Endodermal cell (in vitro differentiated cells): ENCODE measurements at places on chromosomes 5 and 9.

GRCh38 chr5:181182651-181183050 is 22.3 kb downstream of the TRIM7 start:
- DNase-seq: no peak

GRCh38 chr9:69076550-69076949 is 41.0 kb downstream of the FXN start:
- no peak for DNase-seq

DNA sequence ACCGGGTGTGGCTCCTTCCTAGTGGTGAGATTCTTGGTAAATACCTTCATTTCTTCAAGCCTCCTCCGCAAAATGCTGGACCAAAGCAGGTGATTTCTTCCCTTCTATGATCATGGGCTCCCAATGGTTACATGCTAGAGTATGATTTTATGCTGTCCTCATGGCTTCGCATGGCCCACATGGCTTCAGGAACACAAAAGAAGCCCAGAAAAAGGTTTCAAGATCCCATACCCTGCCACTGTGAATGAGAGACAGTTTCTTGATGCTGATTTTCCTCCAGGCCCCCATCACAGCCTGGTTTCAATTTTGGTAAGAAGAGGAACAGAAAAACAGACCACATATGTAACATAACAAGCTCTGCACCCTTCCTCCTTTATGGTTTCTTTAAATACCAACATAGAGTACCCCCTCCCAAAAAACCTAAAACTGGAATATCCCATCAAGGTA is 2.4 kb upstream of the RXFP3 start:
- no peak for DNase-seq

DNA sequence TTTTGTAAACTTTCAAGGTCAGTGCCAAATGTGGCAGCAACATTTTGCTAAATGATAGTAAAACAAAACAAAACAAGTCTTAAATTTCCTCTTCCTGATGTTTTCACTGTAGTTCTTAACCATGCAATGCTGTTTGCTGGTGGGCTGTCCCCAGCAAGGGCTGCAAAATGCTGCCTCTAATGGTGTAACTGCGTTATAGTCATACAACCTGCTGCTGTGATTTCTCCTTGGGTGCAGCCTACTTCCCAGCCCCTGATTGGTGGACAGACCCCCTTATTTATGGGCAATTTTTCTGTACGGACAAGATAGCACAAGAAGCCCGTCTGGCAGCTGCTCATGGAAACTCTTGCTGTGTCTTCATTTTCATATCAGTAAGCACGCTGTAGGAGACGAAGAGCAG is 26.6 kb upstream of the PIP5K1B start:
- DNase-seq: peak; percentile 74

- no peak for DNase-seq
Measured at GRCh38 chr9:132639322-132639721, 30.5 kb downstream of the DDX31 start.

DNA sequence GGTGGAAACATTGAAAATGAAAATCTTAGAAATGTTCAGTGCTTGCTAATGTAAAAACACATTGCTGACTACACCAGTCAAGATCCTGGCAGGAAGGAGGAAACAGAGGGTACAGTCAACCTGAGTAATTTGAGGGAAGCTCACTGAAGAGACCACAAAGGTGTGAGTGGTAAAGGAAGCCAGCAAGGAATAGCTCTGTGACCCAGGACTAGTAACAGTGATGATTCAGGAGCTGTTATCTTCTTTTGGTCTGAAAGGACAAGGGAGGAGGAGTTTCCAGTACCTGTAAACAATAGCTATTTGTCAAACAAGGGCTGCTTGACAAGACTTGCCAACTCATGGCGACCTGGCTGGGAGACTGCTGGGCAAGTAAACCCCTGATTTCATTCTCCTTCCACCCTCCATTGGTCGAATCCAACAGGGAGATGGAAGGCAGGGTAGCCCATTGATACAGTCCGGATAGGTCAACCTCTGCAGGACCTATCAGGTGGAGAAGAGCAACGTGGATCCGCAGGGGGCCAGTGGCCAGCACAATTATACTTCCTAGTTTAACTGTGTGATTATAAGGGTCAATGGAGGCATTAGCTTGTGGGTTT is 68.1 kb downstream of the MAMDC2 start:
- peak; percentile 66 for DNase-seq

DNA sequence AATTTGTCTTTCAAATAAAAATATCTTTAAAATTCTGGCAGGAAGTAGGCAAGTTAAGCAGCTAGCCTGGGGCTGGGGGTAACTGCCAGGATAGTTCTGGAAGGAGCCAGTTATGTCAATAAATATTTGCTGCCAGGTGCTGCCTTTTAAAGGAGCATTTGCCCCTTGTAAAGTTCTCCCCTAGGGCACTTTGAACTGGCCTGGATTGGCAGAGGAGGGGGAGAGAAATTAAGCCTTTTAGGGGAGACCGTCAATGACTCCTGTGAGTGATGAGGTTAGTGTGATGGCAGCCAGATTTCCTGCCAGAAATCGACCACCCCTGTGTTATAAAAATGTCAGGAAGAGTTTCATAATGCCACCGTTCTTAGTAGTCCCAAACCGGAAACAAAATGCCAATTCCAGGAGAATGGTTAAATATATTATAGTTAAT is 89.8 kb upstream of the ELL2 start:
- DNase-seq: no peak

- DNase-seq: no peak
Measured at GRCh38 chr5:142671266-142671665, 14.6 kb downstream of the FGF1 start.

DNA sequence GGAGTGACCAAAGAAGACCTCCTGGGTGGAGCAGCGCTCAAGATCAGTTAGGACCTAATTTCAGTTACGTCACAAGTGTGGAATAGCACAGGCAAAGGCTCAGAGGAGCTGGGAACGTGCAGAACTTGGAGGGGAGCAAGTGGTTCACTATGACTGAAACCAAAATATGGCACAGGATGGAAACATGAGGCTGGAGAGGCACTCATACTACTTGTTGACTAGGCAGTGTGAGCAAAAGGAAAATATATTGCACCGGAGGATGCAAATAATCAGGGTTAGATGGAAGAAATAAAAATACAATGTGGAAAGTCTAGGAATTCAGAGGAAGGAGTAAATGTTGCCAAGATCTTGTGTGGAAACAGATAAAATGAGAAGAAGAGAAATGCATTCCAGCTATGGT is 148.3 kb downstream of the DCP2 start:
- DNase-seq: no peak

DNA sequence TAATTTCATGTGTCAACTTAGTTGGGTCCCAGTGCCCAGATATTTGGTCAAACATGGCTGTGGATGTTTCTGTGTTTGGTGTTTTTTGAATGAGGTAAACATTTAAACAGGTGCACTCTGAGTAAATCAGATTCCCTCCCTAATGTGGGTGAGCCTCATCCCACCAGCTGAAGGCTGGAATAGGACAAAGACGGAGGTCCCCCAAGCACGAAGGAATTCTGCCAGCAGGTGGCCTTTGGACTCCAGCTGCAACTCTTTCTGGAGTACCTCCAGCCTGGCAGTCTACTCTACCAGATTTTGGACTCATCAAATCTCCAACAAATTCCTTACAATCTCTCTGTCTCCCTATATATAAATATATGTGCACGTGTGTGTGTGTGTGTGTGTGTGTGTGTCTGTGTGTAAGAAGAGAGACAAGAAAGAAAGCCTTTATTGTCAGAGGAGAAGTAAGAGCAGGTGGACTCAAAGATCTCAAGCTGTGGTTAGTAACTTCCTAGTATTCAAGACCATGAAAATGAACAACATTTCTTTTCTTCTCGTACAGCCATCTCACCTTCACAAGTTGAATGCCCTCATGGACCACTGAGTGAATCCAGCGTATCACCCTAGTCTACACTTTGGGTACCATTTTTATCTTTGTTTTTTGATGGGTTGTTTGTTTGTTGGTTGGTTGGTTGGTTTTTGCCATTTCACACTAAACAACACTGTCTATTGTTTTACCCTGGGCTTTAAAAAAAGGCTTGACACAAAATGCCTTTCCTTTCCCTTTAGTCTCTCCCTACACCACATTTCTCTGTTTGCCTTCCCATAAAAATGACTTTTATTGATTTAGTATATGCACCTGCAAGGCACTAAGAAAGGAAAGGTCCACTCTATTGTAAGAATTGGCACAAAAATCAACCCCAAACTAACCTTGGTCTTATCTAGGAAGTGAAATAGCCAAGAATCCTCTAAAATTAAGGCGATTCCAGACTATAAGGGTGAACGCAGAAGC is 118.7 kb downstream of the TENT4A start:
- no peak for DNase-seq

DNA sequence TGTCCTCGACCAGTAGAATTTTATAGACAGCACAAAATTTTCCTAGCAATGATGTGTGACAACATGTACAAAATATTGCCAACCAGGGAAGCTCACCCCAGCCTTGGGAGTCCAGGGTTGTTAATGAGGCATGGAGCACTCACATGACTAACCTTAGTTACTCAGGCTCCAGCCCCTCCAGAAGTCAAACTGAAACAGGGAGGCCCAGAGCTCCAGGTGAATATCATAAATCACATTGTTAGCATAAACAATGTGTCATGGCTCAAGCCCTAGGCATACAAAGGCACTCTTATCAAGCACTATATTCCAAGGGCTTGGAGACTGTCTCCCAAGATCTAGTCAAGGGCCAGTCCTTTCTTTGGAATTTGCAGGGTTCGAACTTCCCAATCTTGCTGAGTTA is 44.4 kb downstream of the TNFAIP8 start:
- DNase-seq: no peak

- DNase-seq: peak; percentile 51
Measured at GRCh38 chr5:87069974-87070608, 197.6 kb upstream of the RASA1 start.

DNA sequence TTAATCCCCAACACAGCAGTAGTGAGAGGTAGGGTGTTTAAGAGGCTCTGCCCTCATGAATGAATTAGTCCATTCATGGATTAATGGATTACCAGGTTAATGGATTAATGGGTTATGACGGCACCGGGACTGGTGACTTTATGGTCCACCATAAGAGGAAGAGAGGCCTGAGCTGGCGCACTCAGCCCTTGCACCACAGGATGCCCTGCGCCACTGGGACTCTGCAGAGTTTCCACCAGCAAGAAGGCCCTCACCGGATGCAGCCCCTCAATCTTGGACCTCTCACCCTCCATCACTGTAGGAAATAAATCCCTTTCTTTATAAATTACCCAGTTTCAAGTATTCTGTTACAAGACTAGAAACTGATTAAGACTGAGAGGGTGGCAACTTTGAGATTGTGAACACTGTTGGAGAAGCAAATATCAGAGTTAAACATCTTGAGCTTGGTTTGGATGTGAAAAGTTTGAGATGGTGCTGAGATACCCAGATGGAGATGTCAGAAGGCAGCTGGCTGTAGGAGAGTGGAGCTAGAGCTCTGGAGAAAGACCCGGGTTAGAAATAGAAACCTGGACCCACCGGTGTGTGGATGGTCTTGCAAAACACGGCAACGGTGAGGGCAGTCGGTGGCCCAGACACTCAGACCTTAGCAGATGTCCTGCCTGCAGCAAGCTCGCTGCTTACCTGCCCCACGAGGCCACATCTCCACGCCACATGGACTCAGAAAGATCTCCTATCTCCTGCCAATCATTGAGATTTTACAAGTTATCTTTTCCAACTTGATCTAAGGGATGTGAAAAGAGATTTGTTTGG is 98.8 kb downstream of the HSD17B3 start:
- DNase-seq: no peak

GRCh38 chr5:91313757-91314673 is 69.1 kb downstream of the ARRDC3 start:
- peak; percentile 73 for DNase-seq

GRCh38 chr9:94921656-94922055 is 195.2 kb downstream of the AOPEP start:
- peak; percentile 45 for DNase-seq

DNA sequence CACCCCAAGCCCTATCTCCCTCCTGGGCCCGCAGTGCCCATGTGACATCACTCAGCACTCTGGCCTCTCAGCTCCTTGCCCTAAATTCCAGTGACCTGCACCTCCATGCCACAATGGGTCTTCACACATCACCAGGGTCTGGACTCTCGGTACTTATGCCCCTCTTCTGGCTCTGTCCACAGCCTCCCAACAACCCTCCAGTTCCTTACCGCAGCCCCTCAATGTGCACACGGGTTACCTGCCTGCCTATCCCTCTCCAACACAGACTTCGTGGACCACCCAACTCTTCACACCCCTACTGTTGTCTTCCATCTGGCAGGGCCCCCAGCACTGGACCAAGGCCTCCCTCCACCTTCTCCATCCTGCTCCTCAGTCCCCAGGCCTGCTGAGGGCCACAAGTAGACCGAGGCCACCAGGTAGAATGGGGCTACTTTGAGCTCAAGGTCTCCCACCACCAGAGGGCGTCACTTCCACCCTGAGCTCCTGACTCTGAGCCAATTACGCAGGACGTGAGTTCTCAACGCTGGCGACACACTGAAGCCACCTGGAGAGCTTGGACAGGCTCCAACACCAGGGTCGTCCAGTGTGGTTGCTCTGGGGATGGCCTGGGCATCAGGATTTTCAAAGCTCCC is 172.1 kb downstream of the GABBR2 start:
- peak; percentile 83 for DNase-seq

GRCh38 chr9:72950875-72951442 is 1.9 kb downstream of the ALDH1A1 start:
- DNase-seq: no peak

- no peak for DNase-seq
Measured at GRCh38 chr9:131776036-131776435, 36.2 kb upstream of the RAPGEF1 start.

GRCh38 chr5:69276422-69277174 is 41.9 kb downstream of the CDK7 start:
- DNase-seq: no peak

- no peak for DNase-seq
Measured at GRCh38 chr5:146516151-146516475, at the start of gene GPR151. Gene GPR151, minus strand, starts transcription at chr5:146516190. Its CDS starts 77 bp downstream, at chr5:146516113.

- peak; percentile 71 for DNase-seq
Measured at GRCh38 chr9:69155341-69156030, 18.6 kb upstream of the TJP2 start.

- DNase-seq: no peak
Measured at GRCh38 chr5:55609413-55609812, 74.6 kb upstream of the PLPP1 start.

GRCh38 chr5:126871441-126871840 is 94.5 kb downstream of the LMNB1 start:
- DNase-seq: no peak

DNA sequence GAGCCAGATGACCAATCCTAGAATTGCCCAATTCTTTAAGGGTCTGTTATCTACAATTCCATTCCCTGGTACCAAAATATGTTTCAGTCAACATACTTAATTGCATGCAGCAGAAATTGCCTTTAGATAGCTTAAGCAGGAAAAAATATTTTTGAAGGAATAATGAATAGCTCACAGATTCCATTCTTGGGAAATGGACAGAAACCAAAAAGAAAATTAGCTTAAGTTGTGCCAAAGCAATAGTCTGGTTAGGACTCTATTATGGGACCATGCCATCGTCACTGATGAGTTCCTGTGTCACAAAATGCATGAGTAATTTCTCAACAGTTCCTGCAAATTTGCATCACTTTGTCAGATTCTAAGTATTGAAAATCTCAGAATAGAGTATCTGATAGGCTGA is 12.3 kb downstream of the ACTBL2 start:
- no peak for DNase-seq

DNA sequence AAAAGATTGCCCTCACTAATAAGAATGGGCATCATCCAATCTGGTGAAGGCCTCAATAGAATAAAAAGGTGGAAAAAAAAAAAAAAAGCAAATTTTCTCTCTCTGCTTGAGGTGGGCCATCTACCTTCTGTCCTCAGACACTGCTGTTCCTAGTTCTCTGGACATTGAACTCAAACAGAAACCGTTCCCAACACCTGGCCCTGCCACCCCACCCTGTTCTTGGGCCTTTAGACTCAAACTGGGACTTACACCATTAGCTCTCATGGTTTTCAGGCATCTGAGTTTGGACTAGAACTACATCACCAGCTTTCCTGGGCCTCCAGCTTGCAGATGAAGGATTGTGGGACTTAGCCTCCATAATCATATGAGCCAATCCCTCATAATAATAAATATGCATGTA is 71.0 kb downstream of the SSBP2 start:
- no peak for DNase-seq
